Prostate gland (tissue), 2 donors: ENCODE measurements at places on chromosomes 11 and 22.

- no peak for DNase-seq
Measured at GRCh38 chr11:34366522-34366921, 8.7 kb upstream of the ABTB2 start.

DNA sequence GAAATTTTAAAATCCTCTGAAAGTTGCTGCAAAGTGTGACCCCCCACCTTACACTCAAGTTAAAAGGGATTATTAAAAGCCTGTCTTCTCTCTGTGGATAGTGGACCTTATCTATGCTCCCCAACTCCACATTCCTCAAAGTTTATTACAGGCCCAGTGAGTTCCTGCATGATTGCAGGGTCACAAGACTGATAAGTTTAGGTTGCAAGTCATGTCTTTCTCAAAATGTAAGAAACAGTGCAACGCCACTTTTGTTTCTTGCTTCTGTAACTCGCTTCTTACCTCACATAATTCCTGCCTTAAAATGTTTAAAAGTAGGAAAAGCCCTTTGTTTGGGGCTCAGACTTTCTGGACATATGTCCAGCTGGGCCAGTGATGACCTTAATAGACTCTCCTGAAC is 38.4 kb upstream of the GLYAT start:
- DNase-seq = no peak

- DNase-seq = peak; percentile 86
Measured at GRCh38 chr22:19909350-19910179, 32.0 kb upstream of the COMT start.

DNA sequence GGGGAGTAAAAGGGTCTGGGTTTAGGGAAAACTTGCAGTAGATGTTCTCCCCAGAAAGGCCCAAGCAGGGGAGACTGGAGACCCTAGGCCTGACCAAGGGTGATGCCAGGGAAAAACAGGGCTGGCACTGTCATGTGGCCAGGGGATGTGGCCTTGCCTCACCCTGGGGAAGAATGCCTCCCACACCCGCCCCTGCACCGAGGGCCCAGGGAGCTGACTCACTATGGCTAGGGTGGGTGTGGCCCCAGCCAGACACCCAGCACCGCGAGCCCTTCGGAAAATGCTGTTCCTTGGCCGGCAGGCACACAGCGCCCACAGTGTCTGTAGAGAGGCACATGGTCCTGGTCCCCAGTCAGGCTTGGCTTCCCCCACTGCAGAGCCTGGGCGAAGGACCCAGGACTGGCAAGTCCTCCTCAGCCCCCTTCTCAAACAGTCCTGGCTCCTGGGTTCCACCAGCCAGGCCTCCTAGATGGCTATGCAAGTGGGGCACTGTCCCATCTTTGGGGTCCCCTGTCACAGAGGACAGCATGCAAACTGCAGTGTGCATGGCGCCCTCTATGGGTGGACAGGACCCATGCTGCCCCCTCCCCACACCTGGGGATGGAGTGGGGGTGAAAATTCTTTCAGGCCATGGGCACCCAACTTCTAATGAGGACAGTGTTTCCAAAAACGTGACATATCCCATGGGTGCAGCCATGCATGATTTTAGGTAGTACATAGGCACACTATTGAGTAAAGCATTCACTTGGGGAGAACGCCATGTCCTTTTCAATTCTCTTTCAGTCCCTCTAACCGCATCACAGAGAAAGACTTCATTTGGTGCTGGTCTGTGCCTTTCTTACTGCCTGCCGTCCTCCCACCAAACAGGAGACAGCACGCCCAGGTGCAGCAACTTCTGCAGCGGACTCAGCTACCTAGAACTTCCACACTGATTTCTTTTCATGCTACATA is 15.2 kb downstream of the TMPRSS5 start:
- DNase-seq = no peak

GRCh38 chr11:116731097-116731761 is 41.6 kb downstream of the BUD13 start:
- DNase-seq = no peak

DNA sequence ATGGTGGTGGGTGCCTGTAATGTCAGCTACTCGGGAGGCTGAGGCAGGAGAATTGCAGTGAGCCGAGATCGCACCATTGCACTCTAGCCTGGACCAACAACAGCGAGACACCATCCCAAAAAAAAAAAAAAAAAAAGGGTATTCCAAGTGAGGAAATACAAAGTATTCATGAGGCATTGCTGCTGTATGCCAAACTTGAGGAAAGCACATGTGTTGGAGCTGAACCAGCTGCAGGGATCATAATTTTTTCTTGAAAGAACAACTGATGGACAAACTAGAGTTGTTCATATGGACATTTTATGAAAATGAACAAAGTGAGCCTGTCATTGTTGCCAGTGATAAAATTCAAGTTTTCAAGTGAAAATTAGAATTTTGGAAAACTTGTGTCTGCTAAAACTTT is 15.8 kb downstream of the MARK2 start:
- no peak for DNase-seq
